ENCODE measurements at places on chromosomes 2 and 18.
A peak's percentile ranks its signal among the peaks of the same experiment; 100 is the strongest.

GRCh38 chr18:45332871-45333270 lies 282.4 kb upstream of the SLC14A2 start:
- no peak for DNase-seq

DNA sequence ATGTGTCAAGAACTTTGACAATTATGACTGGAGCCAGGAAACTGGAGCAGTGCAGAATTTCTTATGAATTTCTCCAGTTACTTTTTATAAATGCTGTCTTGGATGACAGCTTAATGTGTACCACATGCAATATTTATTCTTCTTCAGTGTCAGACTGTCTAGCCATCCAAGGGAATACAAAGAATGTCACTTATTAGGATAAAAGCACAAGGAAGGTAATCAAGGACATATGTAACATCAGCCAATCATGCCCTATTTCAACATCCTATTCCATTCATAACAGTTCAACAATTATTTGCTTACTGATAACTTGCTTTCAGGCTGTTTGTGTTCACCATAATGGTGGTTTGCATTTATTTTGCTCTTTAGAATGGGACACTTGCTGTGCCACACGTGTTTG lies 139.8 kb downstream of the OLA1 start:
- DNase-seq: no peak

DNA sequence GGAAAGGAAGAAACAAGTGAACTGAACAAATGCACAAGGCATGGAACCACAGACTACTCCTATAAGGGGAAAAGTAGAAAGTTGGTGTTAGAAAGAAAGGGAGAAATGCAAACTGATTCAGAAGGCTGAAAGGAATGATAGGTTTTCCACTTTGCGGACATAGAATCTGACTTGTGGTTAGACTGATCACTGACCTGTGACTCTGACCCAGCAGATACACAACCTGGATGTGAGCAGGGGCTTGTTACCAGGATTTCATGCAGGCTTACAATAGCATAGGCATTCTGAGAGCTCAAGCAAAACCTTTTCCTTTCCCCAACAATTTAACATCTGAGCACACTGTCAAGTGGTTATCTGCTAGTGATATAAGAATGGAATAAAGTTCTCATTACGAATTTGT lies 237.0 kb upstream of the CDH20 start:
- no peak for DNase-seq

DNA sequence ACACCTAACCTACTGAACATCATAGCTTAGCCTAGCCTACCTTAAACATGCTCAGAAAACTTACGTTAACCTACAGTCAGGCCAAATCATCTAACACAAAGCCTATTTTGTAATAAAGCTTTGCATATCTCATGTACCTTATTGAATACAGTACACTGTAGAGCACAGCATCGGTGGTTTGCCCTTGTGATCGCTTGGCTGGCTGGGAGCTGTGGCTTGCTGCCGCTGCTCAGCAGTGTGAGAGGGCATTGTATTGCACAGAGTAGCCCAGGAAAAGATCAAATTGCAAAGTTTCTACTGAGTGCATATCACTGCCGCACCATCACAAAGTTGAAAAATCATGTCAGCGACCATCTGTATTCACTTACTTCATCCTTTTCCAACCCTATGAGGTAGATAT lies 62.3 kb upstream of the NCK2 start:
- no peak for DNase-seq

DNA sequence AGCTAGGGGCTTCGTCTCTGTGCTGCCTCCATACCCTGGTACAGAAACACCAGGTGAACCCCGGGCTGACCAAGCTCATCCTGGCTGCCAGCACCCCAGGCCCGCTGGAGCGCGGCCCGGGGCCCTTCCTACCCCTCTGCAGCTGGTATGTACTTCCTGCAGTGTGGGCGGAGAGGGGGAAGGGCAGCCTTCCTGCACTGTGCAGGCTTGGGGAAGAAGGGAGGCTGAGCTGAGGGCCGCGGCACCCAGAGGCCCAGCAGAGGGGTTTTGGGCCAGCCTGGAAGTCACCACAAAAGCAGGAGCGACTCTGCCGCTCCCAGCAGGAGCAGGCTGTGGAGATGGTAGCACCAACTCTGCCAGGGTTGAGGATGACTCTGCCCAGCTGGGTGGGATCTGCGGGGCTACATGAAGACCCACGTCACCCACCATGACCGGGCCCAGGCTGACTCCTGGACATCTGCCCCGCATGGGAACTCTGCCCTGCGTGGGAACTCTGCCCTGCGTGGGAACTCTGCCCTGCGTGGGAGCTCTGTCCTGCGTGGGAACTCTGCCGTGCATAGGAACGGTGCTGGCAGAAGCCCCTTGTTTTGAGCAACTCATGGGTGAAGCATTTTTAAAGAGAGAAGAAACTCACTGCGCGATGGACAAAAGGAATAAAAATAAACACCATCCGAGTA lies 273.3 kb downstream of the NDUFA10 start:
- no peak for DNase-seq

DNA sequence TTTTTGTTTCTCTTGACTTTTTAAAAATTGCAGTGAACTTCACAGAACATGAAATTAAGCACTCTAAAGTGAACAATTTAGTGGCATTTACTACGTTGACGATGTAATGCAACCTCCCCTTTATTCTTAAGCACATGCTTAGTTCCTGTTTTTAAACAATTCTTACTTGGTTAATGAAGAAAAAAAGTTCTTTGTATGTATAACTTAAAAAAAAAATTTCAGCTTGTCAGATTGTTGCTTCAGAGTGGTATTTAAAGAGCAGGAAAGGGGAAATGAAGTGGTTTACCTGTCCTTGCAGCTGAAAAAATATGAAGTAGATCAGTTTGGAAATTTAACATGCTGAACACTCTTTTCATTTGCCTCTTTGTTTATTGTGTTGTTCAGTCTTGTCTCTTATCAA lies 95.7 kb upstream of the RASGRP3 start:
- no peak for DNase-seq

- no peak for DNase-seq
Measured at GRCh38 chr2:233503947-233504637, 62.5 kb downstream of the USP40 start.

- no peak for DNase-seq
Measured at GRCh38 chr2:72138921-72139381, 8.7 kb downstream of the CYP26B1 start.

GRCh38 chr18:69469444-69469919 lies 68.8 kb downstream of the DOK6 start:
- DNase-seq: peak; percentile 42

DNA sequence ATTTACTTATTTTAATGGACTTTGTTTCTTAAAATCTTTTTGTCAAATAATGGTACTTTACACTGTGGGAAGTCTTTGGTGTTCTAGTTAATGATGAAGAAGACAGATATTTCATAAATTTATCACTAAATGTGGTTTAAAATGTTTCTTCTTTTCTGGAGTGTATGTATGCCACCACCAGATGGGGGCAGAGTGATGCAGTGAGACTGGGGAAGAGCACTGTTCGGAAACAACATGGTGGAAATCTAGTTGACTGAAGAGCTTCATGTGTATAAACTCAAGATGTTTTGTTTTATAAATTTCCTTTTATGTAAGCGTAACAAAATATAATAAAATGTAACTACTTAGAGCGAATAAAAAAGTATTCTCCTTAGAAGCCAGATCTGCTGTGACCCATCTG lies 195.1 kb downstream of the KCNE4 start:
- no peak for DNase-seq

DNA sequence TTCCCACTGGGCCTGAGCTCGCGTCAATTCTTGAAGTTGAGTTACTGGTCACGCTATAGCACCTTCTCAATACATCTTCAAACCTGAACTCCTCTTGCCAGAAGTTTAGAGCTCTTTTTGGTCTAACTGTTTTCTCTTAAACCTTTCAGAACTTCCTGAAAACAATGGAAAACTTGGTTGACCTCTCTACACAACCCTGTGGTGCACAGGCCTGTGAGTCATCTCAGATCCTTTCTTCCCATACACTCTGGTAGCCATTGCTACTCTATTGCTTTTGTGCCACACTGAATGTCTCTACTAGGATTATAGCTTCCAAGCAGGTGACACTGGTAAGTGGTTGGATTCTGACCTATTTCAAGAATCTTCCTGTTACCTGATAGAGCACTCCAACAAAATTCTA lies 321.5 kb upstream of the FSIP2 start:
- no peak for DNase-seq

GRCh38 chr2:51084750-51085149 lies 52.8 kb upstream of the NRXN1 start:
- DNase-seq: no peak

GRCh38 chr2:3326871-3327270 lies 50.7 kb downstream of the EIPR1 start:
- no peak for DNase-seq

- DNase-seq: no peak
Measured at GRCh38 chr18:75441896-75442295, 14.4 kb upstream of the SMIM21 start.

DNA sequence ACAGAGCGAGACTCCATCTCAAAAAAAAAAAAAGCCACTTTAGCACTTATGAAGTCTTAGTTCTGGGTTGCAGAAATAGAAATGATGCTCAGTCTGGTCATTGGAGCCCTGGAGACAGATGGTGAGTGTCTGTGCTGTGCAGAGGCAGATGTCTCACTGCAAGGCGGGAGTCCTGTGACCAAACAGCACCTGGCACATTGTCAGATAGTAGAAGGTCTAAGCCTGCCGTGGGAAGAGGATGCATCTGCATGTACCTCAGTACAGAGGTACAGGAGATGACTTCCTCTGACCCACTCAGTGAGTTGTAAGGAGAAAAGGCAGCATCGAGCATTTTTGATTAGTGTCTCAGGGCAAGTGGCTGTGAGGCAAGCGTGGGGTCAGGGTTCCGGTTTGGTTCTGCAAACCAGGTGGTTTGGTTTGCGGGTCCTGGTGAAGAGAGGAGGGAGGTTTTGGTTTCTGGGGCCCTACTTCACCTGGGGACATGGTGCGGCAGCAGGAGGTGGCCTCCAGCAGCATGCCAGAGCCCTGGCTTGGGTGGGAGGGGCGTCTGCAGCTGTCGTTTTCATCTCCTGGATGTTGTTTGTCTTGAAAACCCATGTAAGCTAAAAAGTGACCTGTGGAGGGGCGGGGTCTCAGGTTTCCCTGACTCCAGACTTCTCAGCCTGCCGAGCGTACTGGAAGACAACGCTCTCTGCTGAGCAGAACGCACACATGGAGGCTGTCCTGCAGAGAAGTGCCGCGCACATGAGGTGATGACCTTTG lies 3.8 kb downstream of the RBFA start:
- no peak for DNase-seq

DNA sequence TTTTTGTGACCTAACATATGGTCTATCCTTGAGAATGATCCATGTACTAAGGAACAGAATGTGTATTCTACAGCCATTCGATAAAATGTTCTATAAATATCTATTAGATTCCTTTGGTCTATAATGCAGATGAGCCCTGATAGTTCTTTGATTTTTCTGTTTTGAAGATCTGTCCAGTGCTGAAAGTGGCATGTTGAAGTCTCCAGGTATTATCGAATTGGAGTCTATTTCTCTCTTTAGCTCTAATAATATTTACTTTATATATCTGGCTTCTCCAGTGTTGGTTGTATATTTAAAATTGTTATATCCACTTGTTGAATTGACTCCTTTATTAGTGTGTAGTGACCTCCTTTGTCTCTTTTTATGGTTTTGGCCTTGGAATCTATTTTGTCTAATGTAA lies 377.9 kb downstream of the ARL6IP6 start:
- DNase-seq: no peak

DNA sequence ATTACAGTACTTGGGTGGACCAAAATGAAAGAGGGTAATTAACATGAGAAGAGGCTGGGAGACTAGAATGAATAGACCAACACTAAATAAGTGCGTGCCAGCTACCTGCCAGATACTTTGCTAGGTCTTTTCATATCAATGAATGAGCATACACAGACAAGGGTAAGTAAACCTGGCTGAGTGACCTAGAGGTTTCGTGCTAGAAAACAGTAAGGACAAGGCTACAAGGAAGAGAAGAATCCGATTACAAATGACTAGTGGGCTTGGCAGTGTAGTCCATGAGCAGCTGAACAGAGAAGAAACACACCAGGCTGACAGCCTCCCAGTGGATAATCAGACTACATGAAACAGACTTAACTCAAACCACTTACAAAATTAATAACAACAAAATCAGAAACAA lies 64.6 kb downstream of the THADA start:
- no peak for DNase-seq

DNA sequence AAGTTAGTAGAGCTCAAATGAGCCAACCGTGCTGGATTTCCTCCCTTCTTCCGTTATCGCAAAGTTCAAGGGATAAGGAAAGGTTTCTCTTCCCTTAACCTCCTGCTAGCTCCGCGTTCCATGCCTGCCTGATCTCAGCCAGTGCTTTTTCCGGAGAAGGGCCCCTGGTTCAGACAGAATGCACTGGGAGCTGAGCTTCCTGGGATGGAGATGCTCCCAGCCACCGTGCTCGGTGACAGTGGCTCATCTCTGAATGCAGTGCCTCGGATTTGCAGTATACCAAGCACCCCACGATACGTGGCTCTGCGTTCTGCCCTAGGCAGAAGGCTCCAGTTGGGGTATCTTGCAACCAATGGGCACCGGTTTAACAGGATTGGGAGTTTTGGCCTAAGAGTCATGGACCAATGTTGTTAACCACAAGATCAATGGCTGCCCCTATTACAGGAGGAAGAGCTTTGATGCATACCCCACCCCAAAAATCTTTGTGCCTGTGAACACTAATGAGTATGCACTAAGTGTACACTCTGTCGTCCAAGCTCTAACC lies 876 bp downstream of the CNTNAP5 start:
- no peak for DNase-seq

- DNase-seq: no peak
Measured at GRCh38 chr2:196123679-196124373, 47.6 kb downstream of the STK17B start.

- DNase-seq: no peak
Measured at GRCh38 chr2:54845514-54845913, 122.1 kb downstream of the EML6 start.

GRCh38 chr2:126905991-126906390 lies 7.3 kb downstream of the TEX51 start:
- DNase-seq: no peak

Data from stimulated activated CD4-positive, alpha-beta T cell treated with anti-CD3 and anti-CD28 coated beads, Interleukin-2, amount 100 ng/mL, for 48 hours (primary cell).